ENCODE measurements at places on chromosomes 4 and X.

GRCh38 chr4:124491361-124492145, 221.0 kb downstream of the ANKRD50 start:
- DNase-seq: no peak

GRCh38 chrX:153944140-153944799, at the start of gene RENBP:
Gene RENBP (minus strand): TSS chrX:153944643. CDS start chrX:153944610, 33 bp downstream.
- DNase-seq: no peak

DNA sequence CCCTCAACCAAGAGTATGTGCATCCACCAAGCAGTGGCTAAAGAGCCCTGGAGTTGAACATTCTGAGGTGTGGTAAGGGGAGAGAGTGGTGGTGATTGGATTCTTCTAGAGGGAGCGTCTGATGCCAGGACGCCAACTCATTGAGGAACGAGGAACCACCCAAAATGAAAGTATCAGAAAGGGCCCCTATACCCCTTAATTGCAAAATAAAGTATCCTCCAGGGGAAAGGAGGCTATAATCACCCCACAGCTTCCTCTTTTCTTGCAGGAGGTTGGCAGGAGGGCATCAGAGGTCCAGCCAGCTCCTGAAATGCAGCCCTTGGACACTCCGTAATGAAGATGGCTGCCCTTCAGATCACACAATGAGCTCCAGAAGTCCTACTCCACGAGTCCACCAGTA, 5.3 kb upstream of the KIAA1210 start:
- no peak for DNase-seq

- no peak for DNase-seq
Observed at GRCh38 chr4:147050356-147050765, 104.7 kb upstream of the TTC29 start.

DNA sequence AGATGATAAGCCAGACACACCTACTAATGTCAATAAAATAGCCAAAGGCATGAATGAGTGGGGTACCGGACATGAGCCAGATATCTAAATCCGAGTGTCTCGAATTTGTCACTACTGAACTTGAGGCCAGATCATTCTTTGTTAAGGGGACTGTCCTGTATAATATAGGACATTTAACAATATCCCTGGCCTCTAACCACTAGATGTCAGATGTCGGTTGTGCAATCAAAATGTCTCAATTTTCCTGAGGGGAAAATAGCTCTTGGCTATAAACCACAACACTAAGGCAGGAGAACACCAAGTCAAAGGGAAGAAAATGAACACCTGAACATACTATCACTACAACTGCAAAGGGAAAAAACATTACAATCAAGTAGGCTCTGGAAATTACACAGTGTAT, 154.5 kb downstream of the GPM6A start:
- DNase-seq: no peak

DNA sequence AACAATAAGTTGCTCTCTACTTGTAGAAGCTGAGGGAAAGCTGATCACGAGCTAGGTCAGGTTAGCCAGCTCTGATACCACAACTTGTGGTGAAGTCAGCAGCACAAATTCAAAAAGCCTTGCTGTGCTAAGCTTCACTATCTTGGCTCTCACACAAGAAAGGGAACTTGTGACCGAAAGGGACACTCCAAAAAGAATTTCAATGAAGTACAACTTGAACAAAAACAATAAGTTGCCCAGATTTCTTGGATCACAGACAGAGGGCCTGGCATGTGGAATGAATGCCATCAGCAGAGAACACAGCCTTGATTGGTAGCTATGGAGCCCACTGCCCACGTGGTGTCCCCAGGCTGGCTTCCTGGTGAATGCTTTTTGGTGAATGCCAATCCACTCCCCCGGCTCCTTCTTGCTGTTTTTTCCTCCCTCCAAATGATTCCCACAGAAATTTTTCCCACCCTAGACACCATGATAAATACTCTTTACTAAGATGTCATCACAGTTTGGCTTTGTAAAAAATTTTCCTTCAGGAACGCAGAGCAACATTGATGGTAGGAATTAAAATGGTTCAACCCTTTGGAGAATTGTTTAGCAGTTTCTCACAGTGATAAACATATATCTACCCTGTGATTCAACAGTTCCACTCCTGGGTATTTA, 82.6 kb downstream of the ANXA3 start:
- peak; percentile 40 for DNase-seq
